ENCODE measurements at places on chromosomes 5 and 9. TPM values are rescaled to one million over a fixed set of nuclear protein-coding genes. Genes with fewer than 3 reads are reported as not detected.

DNA sequence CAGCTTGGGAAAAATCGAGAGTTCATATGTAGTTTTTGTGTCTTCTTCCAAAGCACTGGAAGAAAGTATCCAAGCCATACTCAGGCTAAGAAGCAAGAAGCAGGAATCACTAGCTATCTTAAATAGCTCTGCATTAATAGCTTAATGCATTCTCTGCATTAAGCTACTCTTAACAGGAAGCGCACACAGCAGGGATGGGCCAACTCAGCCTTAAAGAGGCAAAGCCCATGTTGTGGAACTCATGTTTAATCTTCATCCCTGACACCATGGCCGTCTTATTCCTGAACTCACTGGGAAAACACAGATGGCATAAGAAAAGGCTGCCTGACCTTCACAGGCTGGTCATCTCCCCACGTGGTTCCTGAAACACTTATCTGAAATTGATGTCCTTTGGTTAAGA is 18.7 kb upstream of the ICE1 start:
- no peaks in the 10 kb centered on the region for H3K36me3 ChIP-seq
- no peaks in the 10 kb centered on the region for H3K27me3 ChIP-seq
- H3K4me1 ChIP-seq: no peaks in the 10 kb centered on the region
- DNase-seq: no peak

Gene TICAM2
- total RNA-seq: 1.2 TPM

Gene ZBED3
- total RNA-seq: 3.8 TPM

DNA sequence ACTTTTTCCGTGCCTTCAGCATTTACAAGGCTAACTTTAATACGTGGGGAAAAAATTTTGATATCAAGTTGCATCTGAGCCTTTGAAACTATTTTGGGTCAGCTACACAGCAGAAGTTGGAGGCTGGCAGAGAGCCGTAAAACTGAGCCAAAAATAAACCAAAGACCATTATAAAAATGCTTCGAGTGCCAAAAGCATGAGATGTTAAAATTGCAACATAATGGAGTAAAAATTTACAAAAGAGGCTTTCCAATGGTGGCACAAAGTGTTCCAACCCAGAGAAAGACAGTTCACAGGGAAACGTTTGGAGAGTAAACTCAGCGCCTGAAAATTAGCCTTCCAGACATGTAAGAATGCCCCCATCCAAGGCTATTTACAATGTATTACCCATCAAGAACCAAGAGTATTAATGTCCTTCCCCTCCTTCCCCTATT is 190.3 kb downstream of the TLE1 start:
- H3K36me3 ChIP-seq: no peaks in the 10 kb centered on the region
- H3K4me1 ChIP-seq: peaks cover 17% of the 10 kb centered on the region
- DNase-seq: no peak
- H3K27ac ChIP-seq: peak overlapping the region; percentile 63
- no peaks in the 10 kb centered on the region for H3K27me3 ChIP-seq
- H3K4me3 ChIP-seq: peak overlapping the region; percentile 23

Gene PTGES
- 0.38 TPM for total RNA-seq

Gene SOX30
- 0.19 TPM for total RNA-seq

DNA sequence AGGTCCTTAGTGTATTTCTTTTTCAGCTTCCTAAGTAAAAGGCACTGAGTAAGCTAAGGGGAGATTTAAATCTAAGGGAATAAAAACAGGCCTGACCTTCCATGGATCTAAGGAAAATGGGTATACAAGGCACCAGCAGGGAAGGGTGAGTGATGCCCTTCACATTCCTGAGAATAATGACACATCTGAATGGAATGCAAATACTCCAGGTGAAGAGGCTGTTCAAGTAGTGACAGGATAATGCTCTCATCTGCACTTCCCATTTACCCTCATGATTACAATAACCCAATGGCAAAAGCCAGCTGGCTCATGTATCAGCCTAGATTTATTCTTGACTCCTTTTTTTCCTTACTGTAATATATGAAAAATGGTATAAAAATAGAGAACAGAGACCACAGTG is 216.2 kb upstream of the ACTBL2 start:
- no peak overlapping the region for H3K4me3 ChIP-seq
- H3K27me3 ChIP-seq: no peaks in the 10 kb centered on the region
- peaks cover 2% of the 10 kb centered on the region for H3K4me1 ChIP-seq
- H3K27ac ChIP-seq: no peak overlapping the region
- DNase-seq: no peak

Gene MYOT
- 1,080 TPM for total RNA-seq

DNA sequence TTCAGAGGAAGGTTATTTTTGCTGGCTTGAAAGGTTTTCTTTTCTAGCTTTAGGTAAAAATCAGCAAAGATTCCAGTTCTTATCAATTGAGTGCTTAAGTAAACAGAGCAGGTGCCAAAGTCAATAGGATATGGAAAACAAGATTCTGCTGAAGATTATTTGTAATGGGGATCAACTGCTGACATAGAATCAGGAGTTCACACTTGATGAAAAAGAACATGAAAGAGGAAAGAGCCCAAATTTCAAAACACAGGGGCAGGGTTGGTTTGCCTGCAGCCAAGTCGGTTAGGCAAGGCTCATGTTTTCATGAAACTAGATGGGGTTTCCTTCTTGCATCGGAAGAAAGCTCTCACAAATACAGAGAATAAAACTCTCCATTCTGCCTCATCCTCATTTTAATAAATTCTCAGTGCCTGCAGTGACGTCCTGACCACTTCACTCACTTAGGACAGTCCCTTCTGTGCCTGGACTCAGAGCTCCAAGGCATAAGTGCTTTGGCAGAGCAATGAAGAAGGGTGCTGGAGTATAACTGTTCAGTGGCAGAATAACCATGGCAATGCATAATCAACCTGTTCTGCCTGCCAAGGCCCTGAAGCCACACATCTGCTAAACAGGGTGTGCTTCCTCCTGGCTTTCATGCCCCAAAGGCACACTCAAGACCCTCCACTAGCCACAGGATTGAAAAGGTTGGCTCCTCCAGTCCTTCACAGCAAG is 179.6 kb downstream of the GNAQ start:
- no peaks in the 10 kb centered on the region for H3K27me3 ChIP-seq
- no peak overlapping the region for H3K27ac ChIP-seq
- no peak overlapping the region for H3K4me3 ChIP-seq
- no peaks in the 10 kb centered on the region for H3K36me3 ChIP-seq

- H3K36me3 ChIP-seq: no peaks in the 10 kb centered on the region
- H3K4me1 ChIP-seq: no peaks in the 10 kb centered on the region
- no peak overlapping the region for H3K27ac ChIP-seq
Observed at GRCh38 chr5:145925353-145925752, 11.0 kb upstream of the SH3RF2 start.

Gene PCA3
- total RNA-seq: not detected

Gene C5orf52
- not detected for total RNA-seq

DNA sequence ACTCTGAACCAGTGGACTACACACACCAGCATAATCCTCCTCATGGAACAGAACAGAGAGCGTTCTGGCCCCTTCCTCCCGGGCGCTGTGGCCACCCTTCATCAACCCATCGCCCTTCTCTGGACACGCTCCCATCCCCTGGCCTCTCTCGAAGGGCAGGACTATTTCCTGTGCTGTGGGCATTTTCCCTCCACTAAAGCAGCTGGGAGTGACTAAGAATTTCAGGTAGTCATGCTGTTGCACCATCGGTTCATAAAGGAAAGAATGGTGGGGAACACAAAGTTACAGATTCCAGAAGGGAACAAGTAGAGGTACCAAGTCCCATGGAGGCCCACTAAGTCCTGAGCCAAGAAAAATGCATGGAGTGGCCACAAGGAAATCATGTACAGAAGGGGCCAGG is 68.6 kb downstream of the EPB41L4B start:
- no peaks in the 10 kb centered on the region for H3K36me3 ChIP-seq
- DNase-seq: no peak
- no peaks in the 10 kb centered on the region for H3K27me3 ChIP-seq
- no peak overlapping the region for H3K27ac ChIP-seq
- no peak overlapping the region for H3K4me3 ChIP-seq

- H3K4me3 ChIP-seq: no peak overlapping the region
- H3K27me3 ChIP-seq: peaks cover 11% of the 10 kb centered on the region
- H3K27ac ChIP-seq: no peak overlapping the region
- H3K4me1 ChIP-seq: peaks cover 14% of the 10 kb centered on the region
- DNase-seq: no peak
Observed at GRCh38 chr9:38619556-38620447, 594 bp downstream of the ANKRD18A start.

Gene HDAC3
- total RNA-seq: 27.1 TPM

DNA sequence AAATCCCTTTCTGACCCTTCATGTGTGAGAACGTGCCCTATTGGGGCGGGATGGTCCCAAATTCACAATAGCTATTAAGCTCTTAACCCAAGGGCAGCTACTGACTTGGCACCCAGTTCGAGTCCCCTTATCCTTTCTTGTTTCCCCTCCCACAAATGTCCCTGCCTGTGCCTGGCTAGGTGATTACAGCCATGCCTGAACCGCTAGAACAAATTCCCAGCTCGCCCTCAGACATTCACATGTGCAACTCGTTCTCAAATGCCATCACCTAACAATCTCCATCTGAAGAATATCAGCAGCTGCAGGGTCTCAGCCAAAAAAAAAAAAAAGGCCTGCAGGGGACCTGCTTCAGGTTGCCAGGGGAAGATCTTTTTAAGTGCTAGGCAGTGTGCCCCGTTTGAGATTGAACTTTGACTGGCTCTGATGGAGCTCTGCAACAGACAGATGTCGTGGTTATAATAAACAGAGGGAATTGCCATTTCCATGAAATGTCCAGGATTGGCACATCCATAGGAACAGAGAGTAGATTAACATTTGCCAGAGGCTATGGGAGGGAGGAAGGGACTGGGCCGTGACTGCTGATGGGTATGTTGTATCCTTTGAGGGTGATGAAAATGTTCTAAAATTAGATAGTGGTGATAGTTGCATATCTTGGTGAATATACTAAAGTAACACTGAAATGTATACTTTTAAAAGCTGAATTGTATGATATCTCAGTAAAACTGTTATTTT is 347.2 kb upstream of the WWC1 start:
- H3K36me3 ChIP-seq: no peaks in the 10 kb centered on the region
- no peaks in the 10 kb centered on the region for H3K4me1 ChIP-seq
- no peak overlapping the region for H3K4me3 ChIP-seq
- no peak for DNase-seq
- H3K27me3 ChIP-seq: peaks cover 4% of the 10 kb centered on the region
